Spleen (tissue), 13 donors: ENCODE measurements at places on chromosomes 7 and 10.

GRCh38 chr7:113812591-113813255, 106.1 kb downstream of the PPP1R3A start:
- DNase-seq: no peak

GRCh38 chr7:80517282-80517747, 5.5 kb upstream of the GNAT3 start:
- DNase-seq: no peak

DNA sequence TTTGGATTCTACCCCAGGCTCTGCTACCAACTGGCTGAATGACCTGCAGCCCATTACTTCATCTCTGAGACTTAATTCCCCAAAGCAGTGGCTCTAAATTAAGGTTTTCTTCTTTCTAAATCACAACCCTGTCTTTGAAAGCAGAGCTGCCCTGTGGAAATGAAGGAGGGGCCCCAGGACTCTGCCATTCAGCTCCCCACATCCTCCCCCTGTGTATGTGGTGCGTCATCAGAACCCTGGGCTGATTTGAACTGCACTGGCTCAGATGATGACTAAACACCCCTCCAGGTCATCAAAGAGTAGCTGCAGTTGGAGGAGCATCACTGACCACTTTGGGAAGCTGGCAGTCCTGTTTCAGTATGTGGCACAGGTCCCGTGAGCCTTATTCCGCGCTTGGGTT, 46.6 kb downstream of the BPGM start:
- no peak for DNase-seq

DNA sequence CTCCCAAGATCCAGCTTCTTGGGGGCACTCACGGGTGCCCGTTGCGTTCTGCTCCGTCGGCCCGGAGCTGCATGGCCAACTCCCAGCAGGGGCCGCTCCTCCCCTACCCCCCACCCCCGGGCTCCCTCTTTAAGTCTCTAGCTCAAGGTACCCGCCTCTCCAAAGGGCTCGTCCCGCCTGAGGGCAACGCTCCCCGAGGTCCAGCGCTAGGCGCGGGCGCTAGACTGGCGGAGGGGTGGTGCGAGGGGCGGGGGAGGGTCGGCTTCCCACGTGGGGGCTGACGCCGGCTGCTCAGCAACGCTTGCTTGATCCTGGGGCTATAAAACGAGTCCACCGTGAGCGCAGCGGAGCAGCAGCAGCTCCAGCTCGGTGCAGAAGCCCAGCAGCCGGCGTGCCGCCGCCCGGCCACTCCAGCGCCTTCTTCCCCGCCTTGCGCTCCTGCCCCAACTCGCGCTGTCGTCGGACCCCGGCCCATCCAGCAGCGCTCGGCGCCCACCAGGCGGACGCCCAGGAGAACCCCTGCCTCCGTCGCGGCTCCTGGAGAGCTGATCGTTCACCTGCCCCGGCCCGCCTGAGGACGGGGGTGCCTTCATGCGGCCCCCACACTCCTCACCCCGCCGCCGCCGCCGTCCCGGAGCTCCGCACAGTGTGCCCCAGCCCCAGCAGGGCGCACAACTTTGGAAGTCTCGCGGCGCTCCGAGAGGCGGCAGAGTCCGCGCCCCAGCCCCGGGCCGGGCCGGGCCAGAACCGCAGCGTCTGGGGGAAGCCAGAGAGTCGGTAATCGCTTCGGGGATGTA, at the start of gene ADRA2A:
ADRA2A (plus strand) TSS at position 348 of the 797 bp plus-strand sequence. CDS start 968 bp downstream, outside the sequence.
- DNase-seq: no peak

DNA sequence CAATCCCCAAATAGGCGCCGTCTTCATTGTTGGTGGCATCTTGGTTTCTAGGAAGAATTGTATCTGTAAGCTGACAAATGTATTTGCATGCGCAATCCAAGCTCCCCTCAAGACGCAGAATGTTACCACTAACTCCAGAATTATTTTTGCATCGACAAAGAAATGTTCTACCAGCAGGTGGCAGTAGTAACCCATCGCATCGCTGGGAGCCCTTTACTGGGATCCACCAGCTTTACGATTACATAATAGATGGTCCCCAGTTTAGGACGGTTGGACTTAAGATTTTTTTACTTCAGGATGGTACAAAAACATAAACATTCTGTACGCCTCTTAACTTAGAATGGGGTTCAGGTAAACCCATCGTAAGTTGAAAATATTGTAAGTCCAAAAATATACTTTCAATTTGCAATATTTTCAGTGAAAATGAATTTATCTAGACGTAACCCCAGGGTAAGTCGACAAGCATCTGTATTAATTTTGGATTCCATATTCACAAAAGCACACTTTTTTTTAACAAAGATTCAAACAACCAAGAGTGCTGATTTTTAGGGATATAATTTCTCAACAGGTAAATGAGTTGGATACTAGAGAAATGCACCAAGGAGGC, 114.0 kb upstream of the COBL start:
- DNase-seq: no peak

DNA sequence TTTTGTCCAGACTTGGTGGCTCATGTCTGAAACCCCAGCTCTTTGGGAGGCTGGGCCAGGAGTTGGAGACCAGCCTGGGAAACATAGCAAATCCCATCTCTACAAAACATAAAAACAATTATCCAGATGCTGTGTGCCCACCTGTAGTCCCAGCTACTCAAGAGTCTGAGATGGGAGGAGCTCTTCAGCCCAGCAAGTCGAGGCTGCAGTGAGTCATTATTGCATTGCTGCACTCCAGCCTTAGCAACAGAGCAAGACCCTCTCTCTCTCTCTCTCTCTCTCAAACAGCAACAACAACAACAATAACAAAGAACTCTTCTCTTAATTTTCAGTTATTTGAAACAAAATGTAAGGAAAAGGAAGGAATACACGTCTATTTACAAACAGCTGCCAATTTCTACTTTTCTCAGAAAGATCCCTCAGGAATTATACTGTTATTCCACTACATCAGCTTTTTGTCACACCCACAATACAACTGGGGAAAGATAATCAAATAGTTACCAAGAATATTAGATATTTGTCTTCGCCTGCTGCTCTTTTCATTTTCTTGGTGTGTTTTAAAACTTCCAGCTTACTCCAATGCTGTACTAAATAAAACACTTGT, 5.1 kb upstream of the TSPAN12 start:
- no peak for DNase-seq

DNA sequence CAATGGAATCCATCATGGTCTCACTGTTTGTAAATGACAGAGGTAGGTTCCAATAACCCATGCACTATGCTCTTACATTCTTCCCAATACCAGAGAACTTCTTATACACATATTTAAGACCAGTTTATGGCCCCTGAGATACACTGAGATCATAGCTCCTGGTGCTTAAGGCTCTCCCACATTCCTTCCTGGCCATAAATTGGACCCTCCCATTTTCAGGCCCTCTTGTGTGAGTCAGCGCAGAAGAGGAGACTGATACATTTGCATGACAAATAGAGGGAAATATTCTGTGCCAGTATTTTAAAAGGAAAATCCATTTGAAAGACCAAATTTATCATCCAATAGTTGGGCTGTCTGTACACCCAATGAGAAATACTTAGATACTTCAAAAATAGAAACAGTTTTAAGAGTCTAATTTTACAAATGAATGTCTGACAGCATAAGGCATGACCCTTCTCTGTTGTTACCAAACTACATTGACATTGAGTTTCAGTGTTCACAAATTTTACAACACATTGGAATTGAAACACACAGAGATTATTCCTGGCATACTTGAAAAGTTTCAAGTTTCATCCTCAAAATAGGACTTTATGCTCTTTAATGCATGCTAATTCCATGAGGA, 35.3 kb downstream of the SLC16A9 start:
- no peak for DNase-seq

DNA sequence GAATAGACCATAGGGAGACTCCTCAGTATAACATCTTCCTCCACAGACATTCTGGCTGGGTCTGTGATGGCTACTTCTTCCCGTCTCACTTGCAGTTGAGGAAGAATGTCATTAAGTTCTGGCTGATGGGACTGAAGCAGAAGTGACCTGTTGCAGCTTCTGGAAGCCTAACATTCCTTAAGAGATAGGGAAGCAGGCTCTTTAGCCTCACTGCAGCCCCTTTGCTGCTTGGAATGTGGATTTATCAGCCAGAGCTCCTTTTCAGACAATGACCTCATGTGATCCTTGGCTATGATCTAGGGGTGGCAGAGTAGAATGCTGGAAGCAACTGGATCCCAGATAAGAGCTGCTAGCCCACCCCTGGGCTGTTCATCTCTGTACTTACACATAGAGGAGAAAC, 142.5 kb downstream of the RNF216 start:
- no peak for DNase-seq

- no peak for DNase-seq
These were observed 92.0 kb downstream of the TMEM106B start for GRCh38 chr7:12303062-12303461.

DNA sequence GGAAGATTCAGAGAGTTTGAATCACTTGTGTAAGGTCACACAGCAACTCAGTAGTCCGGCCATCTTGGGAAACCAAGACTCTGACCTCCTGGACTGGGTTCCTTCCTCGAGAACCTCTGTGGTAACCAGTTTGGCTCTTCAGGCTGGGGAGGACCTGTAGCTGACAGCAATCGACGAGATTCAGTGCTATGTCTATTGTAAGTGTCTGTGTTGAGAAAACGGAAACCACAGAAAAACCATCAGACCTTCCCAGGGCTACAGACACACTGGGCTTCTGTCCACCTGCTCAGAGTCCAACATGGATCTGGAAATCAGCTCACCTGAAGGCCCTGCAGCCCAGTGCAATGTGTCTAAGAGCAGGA, 403.7 kb downstream of the RPS24 start:
- DNase-seq: no peak

GRCh38 chr7:135666846-135667245, 4.5 kb downstream of the STMP1 start:
- no peak for DNase-seq

DNA sequence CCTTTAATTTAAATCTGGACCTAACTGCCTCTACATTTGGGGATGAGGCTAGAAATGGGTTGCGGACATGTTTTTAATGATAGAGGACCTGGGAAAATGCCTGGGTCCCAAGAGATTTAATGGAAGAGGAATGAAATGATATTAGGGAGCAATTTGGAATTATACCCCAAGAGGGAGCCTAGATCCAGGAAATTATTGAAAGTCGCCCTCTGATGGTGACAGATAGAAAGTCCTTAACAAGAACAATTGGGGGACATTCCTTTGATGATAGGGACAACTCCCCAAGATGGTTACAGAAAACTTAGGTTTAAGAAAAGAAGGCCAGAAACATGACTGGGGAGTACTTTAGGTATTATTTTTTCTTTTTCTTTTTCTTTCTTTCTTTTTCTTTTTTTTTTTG, 9.5 kb upstream of the TSGA13 start:
- DNase-seq: no peak

- DNase-seq: no peak
These were observed 293.0 kb upstream of the IMMP2L start for GRCh38 chr7:111855161-111855841.

DNA sequence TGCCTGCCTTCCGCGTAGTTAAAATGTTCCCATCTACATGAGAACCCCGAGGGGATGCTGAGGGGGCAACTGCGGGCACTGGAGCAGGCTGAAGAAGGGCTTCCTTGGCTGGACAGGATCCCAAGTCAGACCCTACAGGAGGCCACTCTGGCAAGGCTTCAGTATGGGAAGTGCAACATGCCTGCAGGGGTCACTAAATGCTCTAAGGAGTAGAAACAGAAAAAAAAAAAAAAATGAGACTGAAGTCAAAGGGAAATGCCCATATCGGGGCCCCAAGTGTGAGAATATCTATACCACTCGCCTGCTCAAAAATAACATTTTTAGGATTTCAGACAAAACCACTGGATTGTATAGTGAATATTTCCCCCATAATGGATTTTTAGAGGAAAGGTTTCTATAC, 33.5 kb downstream of the FAM204A start:
- DNase-seq: no peak

DNA sequence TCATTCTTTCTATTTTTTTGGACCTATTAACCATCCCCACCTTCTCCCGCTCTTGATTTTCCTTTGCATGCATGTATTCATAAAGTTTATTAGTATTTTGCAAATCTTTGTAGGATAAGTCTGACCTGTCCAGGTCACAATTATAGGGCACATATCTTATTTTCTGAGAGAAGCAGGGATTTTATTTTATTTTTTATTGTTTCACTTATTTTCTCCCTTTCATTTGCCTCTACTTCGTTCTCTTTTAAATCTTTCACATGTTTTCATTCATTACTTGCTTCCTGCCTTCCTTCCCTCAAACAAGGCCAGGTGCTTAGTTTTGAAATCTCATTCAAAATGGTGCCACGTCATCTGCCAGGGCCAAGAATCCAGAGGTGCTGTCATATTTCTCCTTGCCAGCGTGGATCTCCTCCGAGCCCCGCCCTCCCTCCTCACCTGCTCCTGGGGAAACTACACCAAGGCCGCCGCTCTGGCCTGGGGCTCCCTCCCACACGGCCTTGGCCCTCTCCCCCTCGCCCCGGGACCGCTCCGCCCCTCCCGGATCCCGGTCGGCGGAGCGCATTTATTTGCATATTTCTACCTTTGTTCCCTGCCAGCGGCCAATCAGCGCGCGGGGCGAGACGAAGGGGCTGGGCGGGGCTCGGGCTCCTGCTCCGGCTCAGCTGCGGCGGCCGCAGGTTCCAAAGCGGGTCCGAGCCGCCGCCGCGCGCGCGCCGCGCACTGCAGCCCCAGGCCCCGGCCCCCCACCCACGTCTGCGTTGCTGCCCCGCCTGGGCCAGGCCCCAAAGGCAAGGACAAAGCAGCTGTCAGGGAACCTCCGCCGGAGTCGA, at the start of gene TSPAN13:
TSPAN13 (plus strand) TSS at position 654 of the 830 bp plus-strand sequence. CDS start 213 bp downstream, outside the sequence.
- peak; percentile 95 for DNase-seq

GRCh38 chr10:35421553-35422178, 85.4 kb downstream of the CCNY start:
- no peak for DNase-seq

GRCh38 chr7:100102950-100103840, 1.8 kb downstream of the AP4M1 start:
- no peak for DNase-seq

- DNase-seq: no peak
These were observed 13.3 kb upstream of the PIP4K2A start for GRCh38 chr10:22727663-22728062.

DNA sequence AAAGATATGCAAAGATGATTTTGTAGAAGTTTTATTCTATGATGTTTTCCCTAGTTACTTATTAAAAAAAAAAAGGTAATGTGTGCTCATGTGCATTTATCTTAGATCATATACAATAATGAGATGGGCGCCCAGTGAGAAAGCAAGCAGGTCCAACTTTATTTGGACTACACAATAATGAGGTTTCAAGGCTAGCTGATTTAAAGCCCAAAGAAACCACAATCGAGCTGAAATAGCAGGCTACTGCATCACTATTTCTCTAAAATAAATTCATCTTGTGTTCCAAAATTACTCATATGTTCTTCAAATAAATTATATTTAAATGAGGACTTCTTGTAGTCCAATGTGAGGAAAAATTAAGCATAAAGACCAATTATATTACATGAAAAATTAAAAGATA, 110.1 kb downstream of the JMJD1C start:
- no peak for DNase-seq
